ENCODE measurements at places on chromosomes 6 and 20.
A peak's percentile ranks its signal among the peaks of the same experiment; 100 is the strongest.

DNA sequence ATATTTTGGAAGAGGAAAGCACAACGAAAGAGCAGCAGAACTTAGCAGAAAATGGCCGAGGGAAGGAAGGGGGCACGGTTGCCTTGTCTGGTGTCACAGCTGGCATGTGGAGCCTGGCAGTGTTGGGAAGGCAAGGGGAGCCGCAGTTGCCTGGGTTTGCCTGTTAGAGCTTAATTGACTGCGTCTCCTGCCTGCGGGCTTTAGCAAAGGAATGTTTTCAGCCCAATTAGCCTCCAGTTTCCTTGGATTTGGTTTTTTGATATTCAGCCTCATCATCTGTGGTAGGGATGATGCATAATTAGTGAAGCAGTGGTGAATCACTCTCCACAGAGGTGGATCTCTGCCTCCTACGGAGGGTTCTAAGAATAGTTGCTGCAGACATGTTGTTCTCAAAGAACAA lies 832.6 kb downstream of the QKI start:
- DNase-seq, result no peak

DNA sequence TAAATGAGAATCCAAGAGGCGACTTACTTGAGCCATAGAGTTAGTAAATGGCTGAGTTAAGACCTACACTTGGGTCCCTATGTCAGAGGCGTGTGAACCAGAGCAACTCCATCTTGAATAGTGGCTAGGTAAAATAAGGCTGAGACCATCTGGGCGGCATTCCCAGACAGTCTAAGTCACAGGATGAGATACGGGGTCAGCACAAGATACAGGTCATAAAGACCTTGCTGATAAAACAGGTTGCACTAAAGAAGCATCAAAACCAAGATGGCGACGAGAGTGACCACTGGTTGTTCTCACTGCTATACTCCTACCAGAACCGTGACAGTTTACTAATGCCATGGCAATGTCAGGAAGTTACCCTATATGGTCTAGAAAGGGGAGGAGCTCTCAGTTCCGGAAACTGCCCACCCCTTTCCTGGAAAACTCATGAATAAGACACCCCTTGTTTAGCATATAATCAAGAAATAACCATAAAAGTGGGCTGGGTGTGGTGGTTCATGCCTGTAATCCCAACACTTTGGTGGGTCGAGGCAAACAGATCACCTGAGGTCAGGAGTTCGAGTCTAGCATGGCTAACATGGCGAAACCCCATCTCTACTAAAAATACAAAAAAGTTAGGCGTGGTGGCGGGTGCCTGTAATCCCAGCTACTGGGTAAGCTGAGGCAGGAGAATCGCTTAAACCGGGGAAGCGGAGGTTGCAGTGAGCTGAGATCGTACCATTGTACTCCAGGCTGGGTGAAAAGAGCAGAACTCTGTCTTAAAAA lies 43.9 kb upstream of the EEF1A1 start:
- DNase-seq, result no peak

DNA sequence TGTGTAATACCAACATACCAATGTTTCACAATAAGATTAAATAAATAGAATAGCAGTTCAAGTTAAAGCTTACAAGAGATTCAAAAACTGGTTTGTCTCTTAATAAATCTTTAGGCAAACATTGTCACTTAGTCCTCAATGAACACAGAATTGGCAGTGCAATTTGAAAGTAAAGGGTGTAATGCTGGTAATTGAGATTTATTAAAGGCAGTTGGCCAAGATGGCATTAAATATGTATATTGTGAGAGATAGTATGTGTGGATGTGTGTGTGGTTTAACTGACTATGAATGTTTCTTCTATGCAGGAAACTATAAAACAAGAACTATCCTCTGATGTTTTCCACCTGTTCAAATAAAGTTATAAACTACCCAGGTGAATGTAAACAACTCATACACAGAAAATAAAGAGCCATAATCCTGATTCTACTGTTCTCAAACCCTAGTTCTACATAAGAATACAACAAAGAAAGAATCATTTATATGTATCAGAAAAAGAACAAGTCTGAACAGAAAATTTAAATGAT lies 267.9 kb upstream of the PTCHD4 start:
- DNase-seq, result no peak

GRCh38 chr6:150684161-150684560 lies 84.5 kb downstream of the PLEKHG1 start:
- DNase-seq, result no peak

DNA sequence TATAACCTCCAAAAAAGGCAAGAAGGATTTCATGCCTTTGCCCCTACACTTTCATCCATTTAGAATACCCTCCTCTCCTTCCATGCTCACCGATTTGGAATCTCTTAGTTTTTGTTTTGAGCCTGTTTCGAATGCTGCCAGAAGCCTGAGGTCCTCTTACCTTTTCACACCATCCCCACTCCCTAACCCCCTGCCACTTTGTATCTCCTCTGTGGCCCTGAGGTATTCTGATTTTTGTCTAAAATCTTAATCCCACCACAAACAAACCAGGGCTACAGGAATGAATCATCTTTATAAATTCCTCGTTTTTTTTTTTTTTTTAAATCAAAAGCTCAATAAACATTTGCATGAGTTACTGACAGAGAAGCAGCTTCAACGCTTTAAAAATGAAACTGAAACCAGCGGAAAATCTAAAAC lies 1.6 kb upstream of the RPS12 start:
- peak; percentile 78 for DNase-seq

- no peak for DNase-seq
Observed at GRCh38 chr20:58088625-58089024, 139.8 kb downstream of the ANKRD60 start.

GRCh38 chr6:38715016-38715689 lies at the start of gene DNAH8:
DNAH8 (plus strand) TSS chr6:38715311; CDS start chr6:38722810, 7,499 bp downstream.
- peak; percentile 73 for DNase-seq

DNA sequence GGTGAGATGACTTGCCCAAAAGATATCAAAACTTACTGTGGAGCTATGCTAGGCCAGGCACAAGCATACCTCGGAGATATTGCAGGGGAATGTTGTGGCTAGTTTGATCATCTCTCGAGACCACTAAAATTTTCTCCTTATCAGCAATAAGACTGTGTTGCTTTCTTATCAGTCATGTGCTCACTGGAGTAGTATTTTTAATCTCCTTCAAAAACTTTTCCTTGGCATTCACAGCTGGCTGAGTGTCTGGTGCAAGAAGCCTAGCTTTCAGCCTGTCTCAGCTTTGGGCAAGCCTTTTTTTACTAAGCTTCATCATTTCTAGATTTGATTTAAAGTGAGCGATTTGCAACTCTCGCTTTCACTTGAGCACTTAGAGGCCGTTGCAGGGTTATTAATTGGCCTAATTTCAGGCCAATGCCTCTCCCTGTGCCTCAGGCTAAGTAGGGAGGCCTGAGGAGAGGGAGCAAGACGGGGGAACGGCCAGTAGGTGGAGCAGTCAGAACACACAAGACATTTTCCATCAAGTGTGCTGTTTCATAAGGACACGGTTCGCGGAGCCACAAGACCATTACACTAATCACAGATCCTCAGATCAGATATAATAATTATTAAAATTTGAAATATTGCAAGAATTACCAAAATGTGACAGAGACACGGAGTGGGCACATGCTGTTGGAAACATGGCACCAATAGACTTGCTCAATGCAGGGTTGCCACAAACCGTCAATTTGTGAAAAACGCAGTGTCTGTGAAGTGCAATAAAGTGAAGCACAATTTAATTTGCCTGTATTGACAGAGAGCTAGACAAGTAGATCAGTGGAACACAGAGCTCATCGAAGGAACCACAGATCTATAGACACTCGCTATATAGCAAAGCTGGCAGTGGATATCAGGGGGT lies 106.8 kb upstream of the SIRPG start:
- peak; percentile 85 for DNase-seq

DNA sequence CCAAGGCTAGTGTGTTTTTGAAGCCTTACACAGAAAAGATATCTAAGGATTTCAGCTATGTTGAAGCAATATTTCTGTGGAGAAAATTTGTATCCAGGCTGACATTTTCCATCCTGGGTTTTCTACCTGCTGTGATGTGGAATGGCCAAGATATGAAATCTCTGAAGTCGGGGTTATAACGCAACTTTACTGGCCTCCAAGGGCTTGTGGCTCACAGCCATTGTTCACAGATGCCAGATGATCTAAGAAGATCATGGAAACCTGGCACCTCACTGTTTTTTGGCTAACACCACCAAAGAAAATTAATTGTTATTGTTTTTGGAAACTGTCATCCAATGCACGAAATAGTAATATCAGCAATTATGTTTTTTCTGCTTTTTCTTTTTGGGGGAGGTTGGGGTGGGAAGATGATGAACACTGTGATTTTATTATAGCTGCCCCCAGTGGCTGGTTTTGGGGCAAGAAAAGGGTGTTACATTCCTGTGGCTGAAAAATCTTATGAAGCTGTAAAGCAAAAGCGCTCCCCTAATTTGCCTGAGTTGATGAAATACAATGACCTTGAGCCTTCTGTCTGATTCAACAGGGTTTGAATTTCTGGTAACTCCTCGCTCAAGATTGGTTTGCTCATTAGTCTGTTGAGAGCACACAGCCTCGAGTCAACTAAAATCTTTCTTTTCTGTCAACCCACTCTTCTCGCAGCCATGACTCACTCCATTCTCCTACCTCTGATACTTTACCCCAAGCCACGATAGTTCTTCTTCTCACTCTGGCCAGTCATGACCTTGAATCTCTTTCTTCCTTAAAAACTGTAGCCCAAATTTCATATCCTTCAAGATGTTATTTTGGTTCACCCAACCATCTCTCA lies 236.7 kb downstream of the PAX1 start:
- DNase-seq, result no peak

GRCh38 chr20:22499515-22500166 lies 84.7 kb downstream of the FOXA2 start:
- DNase-seq, result no peak

GRCh38 chr20:58694241-58695083 lies 1.9 kb downstream of the NPEPL1 start:
- no peak for DNase-seq

GRCh38 chr6:52574709-52575501 lies 2.0 kb downstream of the TRAM2 start:
- DNase-seq, result peak; percentile 90

GRCh38 chr6:14639983-14640599 lies 522.5 kb downstream of the CD83 start:
- DNase-seq, result no peak

DNA sequence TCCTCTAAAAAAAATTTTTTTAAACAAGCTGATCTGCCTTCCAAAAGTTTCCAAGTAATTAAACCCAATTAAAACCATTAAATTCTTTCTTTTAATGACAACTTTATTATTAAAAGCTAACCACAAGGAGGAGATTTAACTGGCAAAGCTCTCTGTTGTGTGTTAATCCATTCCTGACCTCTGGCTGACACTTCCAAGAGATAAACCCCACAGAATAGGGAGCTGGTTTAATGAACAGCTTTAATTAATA lies 230.8 kb downstream of the EYA2 start:
- no peak for DNase-seq

DNA sequence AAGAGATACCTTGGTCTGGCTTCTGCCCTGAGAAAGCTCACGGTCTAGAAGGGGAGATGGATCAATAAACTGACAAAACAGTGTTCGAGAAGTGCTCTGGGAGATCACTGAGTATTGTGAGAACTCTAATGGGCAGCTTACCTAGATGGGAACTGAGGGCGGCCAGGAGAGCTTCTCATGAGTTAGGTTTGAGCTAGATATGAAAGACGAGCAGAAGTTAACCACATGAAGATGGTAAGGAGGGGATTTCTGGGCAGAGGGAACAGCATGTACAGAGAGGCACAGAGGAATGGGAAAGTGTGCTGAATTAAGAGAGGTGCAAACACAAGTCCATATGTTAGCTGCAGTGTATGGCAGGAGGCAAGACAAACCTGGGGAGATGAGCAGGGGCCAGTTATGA lies 11.9 kb downstream of the ZFAND3 start:
- no peak for DNase-seq

DNA sequence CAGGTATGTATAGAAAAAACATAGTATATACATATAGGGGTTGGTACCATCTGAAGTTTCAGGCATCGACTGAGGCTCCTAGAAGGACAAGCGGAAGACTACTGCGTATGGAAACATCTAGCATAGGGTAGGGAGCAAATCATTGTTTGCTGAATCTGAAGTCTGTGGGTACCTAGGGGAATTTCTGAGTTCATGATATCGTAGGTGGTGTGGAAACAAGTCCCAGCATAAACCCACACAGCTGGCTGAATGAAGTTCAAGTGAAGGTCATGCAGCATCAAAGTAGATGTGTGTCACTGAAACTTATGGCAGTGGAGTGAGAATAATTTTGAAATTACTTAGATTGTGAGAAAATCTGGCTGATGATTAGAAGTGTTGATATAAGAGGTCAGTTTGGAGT lies 39.4 kb downstream of the MAP7 start:
- DNase-seq, result no peak

- no peak for DNase-seq
Observed at GRCh38 chr6:143127941-143128680, 67.4 kb downstream of the AIG1 start.

DNA sequence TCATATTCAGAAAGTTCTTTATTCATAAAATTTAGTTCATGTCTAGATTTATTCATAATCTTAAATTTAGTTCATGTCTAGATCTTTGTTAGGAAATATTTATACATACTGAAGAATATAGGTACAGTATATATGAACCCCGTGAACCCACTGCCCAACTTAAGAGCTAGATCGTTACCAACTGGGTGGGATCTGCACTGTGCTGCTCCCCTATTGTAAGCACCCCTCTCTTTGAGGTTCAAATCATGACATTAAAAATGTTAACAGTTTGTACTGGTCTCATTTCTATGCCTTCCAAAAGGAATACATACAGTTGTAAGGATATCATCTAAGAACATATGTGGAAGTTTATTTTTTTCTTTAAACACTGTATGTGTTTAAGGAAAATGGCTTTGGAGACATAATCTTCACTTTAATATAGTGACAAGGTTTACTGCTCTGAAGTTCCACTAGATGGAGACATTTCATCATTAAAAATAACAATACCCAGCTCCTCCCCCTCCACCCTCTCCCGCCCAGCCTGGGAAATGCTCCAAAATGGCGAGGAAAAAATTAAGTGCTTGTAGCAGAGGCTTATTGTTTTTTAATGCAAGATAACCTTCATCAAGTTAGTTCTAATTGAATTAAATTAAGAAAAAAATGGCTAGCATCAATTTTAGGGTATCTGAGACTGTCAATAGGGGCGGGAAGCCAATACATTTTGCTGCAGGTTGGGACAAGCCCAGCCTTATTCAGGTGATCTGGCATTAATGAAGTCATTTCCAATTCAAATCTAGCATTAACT lies 104.1 kb upstream of the TRAF3IP2 start:
- peak; percentile 85 for DNase-seq

DNA sequence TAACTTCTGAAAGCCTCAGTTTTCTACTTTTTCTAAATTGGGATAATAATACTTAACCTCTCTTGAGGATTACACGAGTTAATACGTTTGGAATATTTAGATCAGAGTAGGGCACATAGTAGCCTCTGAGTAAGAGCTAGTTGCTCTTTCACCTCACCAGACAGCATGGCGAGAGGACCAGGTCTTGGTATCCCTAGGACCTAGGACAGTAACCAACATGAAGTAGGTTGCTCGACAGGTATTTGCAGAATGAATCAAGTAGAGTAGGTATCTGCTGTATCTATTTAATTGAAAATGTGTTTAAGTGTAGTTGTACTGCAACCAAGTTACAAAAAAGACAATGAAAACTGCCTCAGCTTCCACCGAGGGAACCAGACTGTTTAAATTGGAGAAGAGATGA lies 1.4 kb downstream of the CDC5L start:
- DNase-seq, result no peak

- DNase-seq, result no peak
Observed at GRCh38 chr6:20058912-20059311, 153.4 kb downstream of the MBOAT1 start.

- DNase-seq, result no peak
Observed at GRCh38 chr20:15318682-15319081, 981.3 kb upstream of the FLRT3 start.

GRCh38 chr6:113699239-113699638 lies 157.9 kb upstream of the MARCKS start:
- DNase-seq, result no peak

All from activated CD4-positive, alpha-beta T cell treated with anti-CD3 and anti-CD28 coated beads, Interleukin-2, amount 10 ng/mL, durations not matched to agents 24 days and 14 days (primary cell).